ENCODE measurements at places on chromosomes 12 and 14.

DNA sequence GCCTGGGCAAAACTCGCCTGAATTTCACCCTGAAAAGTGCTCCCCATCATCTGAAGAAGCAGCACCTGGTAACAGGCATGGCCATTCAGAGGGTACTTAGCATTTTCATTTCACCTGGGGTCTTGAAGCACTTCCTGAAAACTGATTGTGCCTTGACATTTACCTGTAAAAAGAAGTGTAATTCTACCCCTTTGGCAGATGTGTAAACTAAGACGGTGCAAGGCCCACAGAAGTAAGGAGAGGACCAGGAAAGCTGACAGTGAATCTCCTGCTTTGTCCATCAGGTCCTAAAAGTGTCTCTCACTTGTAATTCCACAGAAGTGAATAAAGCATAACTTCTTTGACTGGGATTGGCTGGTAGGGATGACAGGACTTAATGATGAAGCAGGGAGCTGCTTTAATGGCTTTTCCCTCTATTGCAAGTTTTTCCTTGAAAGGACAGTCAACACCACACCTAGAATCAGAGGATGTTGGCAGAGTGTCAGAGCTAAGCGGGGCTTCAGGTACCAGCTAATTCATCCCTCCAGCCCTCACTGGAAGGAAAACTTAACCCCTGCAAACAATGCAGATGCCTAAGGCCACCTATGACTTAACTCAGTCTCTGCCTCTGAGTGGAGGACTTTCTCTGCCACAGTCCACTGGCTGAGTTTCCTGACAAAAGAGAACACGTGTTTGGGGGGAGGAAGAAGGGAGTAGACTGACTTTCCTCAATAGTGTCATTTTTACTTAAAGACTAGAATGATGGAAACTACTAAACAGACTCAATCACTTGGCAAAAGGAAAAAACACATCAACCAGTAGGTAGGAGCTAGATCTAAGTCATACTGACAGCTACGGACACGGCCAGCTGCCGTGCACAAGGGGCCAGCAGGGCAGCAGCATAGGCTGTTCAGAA, 74.7 kb downstream of the NUAK1 start:
- no peak for DNase-seq

GRCh38 chr12:98669751-98670150, 24.7 kb downstream of the APAF1 start:
- DNase-seq: no peak

DNA sequence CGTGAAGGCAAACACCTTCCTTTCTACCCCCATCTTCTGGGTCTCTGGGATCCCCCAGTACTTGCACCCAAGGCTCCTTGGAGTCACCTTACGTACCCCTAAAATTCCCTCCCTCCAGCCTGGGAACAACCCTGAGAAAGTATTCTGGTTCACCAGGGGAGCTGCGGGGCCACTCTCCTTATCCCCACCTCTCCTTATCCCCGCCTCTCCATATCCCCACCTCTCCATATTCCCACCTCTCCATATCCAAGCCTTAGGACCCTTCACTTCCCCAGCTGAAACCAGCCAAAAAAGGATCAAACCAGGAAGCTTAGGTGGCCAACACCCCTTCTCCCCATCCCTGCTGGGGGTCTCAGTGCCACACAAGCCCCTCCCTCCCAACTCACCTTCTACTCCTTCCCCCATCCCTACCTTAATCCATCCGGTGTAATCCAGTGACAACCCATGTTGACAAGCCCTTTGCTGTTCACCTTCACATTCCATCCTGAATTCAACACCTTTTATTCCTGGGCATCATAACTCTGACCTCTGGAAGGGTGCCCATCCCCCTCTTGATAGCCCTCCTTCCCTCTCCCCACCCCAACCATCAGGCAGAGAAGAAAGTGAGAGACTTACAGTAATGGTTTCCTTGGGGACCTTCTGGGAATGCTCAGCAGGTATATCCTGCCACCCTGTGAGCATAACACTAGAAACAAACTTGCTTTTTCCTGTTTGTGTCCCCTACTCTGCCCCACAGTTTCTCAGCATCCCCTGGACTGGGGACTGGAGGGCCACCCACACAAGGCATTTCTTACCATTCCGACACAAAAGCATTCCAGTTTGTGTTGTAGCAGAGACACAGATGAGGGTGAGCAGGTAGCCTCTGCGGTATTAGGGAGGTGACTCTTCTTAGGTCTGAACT, 1.6 kb upstream of the MSI1 start:
- no peak for DNase-seq

- no peak for DNase-seq
These were observed 26.1 kb upstream of the PLEKHG7 start for GRCh38 chr12:92676710-92677109.

DNA sequence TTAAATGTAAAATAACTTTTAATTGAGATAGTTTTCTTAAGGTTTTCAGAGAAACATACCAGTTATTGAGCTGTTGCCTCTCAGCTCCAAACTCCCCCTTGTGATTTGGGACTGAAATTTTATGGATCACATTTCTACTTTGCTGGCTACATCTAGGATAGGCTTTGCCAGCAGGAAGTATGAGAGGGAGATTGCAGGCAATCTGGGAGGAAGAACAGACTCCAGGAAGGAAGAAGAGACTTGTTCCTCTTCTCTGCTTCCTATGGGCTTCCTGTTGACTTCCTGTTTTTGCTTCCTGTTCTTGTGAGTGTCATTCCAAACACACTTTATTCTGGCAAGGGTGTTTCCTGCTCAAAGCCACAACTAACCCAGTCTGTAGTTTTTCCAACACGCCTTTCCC, 312.9 kb downstream of the ITPR2 start:
- DNase-seq: no peak

GRCh38 chr14:23639891-23640523, 3.8 kb downstream of the DHRS2 start:
- no peak for DNase-seq

GRCh38 chr14:104099096-104100041, 13.9 kb downstream of the ASPG start:
- DNase-seq: no peak

DNA sequence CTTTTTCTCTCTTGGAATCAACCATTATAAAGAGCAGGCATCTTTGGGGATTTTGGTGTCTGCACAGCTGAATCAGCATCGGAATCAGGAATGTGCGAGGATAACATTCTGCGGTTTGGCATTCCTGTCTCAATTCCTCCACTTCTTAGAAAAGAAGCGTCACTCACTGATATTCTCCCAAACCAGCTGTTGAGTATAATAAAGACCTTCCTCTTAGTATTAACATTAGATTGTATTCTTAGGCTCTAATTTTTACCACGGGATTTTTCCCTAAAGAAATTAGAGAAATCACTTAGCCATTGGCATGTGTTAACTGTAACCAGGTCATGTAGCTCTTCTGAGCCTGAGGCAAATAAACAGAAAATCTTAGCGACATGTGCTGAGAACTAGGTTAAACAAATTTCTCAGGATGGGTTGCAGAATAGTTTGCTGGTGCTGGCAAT, 128.7 kb downstream of the TMX1 start:
- no peak for DNase-seq

- no peak for DNase-seq
These were observed 3.2 kb upstream of the MLH3 start for GRCh38 chr14:75054421-75054820.

DNA sequence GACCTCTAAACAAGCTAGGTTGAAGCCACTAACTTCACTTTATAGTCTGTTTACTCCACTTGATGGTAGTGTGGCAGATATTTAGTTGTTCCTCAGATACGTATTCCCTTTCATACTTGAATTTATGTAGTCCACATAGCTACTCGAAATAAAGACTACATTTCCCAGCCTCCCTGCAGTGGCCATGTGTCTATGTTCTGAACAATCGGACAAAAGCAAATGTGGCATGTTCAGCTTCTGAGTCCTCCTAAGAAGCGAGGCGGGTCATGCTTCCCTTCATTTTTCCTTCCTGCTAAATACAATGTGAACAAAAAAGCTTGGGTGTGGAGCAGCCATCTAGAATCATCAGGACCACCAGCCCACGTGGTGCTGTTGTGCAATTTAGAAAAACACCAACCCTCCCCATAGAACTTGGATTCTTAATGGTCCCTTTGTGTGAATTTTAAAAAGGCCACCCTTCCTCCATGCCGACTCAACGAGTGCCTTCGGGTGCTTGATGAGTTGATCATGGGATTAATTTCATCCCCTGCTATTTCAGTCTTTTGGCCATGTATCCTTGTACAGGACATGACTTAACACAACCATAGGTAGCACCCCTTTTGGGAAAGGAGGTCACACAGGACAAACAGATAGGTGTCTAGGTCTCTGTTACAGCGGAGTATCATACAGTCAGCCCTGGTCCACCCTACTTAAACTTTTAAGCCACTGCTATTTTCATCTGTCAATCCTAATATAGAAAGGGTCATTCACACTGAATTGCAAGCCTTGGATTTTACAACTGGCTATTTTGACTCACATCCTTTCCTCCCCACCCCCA, 60.7 kb downstream of the ZFC3H1 start:
- no peak for DNase-seq

DNA sequence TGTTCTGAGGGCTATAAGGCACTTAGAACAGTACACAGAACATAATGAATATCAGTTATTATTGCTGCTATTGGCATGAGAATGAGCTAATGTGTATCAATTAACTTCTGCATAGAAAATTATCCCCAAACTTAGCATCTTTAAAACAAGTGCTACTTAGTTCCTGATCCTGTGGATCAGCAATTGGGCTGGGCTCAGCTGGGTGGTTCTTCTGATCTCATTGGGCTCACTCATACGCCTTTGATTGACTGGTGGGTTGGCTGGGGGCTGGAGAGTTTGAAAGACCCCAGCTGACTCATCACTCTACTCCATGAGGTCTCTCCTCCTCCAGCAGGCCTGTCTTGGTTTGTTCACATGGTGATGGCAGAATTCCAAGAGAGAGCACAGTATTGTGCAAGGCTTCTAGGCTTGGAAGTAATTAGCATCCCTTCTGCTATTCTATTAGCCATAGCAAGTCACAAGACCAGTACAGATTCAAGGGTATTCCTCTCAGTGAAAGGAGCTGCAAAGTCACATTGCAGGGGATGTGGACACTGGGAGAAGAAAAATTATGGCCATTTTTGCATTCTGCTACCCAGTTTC, 27.2 kb upstream of the HSPB8 start:
- no peak for DNase-seq

- DNase-seq: no peak
These were observed 8.2 kb downstream of the FBXO34 start for GRCh38 chr14:55279384-55279783.

GRCh38 chr12:55642267-55642666, 5.6 kb downstream of the OR10P1 start:
- DNase-seq: no peak
